Foreskin melanocyte (primary cell): ENCODE measurements at places on chromosomes 11 and 22.

DNA sequence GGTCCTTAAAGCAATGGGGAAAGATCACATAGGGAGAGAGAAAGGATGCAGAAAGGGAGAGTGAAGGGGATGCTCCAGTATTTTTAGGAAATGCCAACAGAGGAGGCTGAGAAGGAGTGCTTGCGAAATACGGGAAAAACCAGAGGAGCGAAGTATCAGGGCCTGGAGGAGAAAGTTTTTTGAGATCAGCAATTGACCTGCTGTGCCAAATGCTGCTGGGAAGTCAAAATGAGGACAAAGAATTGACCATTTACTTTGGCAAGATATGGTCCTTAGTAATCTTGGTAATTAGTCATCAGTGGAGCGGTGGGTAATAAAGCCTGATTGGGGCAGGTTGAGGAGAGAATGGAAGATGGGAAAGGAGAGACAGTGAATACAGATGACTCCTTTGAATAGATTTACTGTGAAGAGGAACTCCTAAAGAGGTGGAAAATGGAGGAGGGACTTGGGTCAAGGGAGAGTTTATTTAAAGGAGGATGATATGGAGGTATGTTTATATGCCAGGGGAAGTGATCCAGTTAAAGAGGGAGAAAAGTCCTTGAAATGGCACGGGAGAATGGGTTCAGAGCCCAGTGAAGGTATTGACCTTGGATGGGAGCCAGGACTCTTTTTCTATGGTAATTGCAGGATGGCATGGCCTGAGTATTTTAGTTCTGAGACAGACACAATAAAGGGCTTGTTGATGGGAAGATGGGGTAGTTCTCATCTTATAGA lies 111.5 kb downstream of the PKNOX2 start:
- no peak for DNase-seq

DNA sequence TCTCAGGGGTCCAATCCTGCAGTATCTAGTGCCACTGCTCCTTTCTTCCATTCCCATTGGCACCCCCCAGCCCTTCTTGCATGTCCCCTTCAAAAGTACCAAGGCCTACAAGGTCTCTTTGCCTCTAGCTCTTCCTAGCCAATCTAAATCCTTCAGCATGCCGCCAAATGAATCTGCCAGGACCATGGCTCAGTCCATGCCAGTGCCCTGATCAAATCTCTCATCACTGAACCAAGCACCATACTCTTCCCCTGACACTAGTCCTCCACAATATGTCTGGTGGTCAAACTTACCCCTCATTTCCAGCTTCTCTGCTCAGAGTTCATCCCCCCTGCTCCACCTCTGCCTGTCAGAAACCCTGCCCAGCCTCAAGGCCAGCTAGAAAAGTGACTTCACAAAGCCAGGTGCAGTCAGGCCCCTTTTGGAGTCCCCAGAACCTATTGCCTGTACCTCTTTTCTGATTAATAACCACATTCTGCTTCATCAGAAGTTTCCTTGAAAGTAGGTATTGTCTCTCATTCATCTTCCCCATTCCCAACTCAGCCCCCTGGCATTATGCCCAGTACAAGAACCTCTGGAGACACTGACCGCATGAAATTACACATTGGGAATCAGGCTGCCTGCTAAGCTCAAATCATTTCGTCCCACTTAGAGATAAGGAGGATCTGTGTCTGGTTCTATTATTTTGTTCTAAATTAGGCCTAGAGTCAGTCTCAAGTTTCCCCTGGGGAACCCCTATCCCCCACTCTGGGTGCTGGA lies 11.4 kb downstream of the FEN1 start:
- no peak for DNase-seq

DNA sequence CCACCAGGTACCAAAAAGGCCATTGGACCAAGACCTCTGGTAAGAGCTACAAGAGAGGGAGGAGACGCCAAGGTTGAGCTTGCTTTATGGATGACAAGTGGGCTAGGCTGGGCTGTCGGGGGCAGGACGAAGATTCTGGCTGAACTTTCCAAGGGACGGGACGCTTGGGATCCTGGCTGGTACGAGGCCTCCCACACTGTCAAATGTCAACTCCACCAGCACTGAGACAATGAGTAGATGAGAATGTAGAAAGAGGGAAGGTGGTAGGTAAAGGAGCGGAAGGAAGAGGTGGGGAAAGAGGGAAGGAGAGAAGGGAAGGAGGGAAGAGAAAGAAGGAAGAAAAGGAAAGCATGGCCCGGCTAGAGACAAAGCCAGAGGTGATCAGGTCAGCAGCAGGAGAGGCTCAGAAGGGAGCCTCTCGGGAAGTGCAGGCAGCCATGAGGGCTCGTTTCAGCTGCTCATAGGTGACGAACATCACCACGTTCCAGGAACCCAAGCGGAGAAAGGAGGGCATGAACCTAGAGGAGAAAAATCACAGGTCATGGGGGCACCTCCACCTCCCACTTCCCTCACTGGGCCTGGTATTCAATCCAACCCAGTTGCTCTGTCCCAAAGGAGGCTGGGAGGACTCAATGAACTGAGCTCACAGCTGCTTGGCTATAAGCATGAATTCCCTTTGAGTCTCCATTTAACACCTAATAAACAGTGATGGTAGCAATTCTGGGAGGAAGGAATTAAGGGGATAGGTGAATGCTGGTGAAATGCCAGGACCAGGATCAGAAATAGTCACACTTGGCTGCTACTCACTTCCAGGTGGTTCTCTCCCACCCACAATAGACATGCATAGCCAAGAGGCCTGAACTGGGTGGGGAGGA lies 7.8 kb downstream of the UCP2 start:
- no peak for DNase-seq

DNA sequence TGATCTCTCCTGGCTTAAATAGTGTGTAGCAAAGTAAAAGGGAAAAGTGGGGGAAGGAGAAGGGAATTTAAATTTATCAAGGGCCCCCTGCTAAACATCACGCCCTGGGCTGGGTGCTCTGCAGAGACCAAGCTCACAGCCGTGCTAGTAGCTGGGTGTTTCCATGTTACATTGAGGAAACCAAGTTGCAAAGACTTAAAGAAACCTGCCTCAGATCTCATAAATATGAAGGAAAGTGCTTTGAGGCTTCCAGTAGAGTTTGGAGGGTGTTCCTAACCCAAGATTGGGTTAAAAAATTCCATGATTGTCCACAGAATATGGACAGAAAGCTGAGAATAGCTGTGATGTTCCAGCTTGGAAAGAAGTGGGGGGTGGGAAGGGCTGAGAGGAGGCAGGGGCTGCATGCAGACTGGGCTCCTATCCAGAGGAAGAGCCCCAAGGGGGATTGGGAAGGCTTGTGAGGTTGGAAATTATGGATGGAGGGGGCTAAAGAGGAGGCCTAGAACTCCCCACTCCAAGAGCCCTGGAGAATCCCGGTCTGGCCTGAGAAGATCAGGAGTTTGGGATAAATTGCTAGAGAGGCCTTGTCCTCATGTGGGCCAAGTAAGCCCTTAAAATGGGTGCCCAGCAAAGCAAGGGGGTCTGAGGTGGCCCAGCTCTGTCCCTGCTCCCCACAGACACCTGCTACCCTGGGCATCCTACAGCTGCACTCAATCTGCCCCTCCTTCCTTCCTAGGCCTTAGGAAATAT lies 25.0 kb upstream of the OAF start:
- DNase-seq = no peak

DNA sequence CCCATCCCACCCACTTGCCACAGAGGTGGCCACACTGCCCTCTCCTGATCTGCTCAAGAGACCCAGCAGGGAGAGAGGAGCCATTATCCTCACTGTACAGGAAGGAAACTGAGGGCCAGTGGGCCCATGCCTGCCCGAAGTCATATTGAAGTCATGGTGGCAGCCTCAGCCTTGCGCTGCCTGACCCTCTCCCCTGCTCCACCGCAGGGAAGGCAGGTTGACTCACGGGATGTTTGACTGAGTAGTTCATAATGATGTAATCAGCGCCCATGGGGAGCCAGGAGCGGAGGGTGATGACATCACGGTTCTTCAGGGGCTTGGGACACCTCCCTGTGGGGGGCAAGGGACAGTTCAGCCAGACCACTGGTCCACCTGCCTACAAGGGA lies 6.1 kb upstream of the ARAP1 start:
- no peak for DNase-seq
